C1 segment of cervical spinal cord (tissue), 14 donors: ENCODE measurements at places on chromosomes 5 and 9.

DNA sequence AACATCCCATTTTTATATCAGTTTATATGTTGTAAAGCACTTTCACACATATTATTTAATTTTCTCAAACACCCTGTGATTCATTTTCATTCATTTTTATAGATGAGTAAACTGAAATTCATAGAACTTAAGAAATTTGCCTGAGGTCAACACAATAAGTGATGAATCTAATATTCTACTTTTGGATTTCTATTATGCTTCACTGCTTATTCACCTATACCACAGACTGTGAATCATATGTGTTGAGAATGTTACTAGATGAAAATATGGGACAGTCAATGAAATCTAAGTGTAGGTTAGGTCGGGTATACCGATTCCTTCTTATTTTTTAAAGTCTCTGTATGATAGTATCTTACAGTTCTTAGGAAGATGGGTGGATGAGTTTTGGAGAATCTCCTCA lies 24.8 kb downstream of the CDC37L1 start:
- no peak for DNase-seq

DNA sequence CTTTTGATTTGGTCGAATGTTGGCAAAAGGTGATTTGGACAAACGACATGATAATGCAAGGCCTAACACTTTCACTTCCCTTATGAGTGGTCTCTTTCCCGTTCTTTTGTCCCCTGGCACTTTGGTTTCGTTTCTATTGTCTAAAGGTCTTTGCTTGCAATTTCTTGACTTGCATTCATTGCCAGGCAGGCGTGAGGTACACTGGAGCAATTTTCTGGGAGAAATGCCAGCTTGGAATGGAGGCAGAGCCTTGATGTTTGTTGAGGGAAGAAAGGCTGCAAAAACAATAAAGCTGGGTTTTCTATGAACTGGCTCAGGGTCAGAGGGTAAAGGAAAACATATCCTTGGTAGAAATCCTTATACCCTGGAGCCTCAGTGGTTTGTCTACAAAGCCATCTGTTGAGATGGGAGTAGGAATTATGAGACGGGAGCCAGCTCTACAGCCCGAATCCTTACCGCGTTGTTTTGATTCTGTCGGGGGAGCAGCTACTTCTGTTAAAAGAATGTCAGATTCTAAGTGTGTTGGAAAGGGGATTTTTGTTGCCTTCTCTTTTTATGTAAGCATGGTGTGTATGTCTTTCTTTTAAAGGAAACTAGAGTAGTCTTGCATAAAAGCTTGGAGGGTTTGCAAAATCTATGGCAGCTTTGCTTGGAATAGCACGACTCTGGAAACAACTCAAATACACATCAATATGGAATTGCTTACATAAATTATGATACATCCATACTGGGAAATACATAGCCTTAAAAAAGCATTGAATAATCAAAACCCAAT lies 158.9 kb downstream of the RMI1 start:
- peak; percentile 40 for DNase-seq

GRCh38 chr5:20353499-20353898 lies 365.5 kb upstream of the CDH18 start:
- DNase-seq, result no peak

DNA sequence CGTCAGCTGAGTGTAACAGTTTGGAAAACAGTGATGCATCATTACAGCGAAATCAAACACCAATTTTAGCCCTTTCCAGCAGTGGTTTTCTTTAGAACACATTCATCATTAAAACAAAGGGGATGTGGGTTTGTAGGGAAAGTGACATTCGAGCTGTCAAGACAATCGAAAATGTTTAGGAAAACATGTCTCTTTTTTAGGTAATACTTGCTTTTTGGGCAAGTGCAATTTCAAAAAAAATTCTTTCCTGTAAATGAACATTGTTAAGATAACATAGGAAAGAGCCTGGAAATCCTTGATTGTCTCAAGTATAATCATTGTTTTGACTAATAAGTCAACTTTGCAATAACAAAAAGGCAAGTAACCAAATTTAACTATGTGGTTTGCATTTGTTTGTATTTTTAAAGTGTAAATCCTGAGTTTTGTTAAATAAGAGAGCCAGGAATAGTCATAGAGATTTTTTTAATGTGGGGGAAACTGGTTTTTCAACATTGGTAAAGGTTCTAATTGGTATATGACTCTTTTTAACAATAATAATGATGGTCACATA lies 182.5 kb downstream of the TTLL11 start:
- no peak for DNase-seq

DNA sequence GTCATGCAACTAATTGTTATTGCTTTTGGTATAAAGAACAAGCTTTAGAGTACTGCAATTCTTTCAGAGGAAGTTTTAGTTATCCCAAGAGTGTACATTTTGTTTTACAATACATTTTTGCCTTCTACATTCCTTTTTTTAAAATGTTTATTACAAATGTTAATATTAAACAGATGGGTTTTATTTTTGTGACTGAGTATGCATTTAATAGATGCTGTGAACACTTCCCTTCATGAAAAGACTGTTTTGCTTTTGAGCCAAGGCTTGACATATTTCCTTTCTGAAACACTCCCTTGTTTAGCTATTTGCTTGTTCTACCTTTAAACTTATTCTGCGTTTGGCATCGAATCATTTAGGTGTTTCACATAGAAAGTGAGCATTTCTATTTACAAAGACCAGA lies 14.8 kb upstream of the ZNF474 start:
- DNase-seq, result no peak

- no peak for DNase-seq
Observed at GRCh38 chr5:112576298-112576925, 157.3 kb upstream of the EPB41L4A start.

DNA sequence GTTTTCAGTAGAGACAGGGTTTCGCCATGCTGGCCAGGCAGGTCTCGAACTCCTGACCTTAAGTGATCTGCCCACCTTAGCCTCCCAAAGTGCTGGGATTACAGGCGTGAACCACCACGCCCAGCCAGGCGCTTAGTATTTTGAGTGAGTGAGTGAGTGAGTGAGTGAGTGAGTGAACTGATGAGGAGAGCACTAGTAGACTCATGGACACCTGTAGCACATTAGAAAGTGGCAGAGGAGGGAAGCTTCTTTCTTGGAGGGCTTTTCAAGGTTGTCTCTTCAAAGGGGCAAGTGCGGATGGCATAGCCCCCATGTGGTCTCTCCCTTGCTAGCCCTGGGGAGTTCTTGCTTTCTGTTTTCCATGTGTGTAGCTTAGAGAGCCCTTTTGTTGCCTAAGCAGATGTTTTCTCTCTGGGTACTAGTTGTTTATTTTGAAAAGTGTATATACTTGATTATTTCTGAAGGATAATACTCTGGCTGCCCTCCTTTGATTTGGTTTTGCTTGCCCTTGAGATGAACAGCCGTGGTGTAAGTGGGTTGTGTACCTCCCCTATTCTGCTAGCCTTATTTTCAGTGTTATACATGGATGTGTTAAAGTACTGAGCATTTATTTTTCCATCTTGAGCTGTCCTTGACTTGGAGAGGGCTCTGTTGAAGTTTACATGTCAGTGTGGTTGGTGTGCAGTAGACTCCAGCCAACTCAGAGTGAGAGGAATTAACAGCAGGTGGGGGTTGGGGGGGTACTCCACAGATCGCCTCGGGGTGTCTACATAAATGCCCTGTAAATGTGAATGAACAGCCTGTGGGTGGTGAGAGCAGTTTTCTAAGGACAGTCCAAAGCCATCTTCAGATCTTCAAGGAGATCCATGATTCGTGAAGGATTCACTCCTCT lies 35.5 kb downstream of the PRRC2B start:
- DNase-seq, result no peak

- no peak for DNase-seq
Observed at GRCh38 chr9:24590432-24590831, 44.7 kb upstream of the IZUMO3 start.

DNA sequence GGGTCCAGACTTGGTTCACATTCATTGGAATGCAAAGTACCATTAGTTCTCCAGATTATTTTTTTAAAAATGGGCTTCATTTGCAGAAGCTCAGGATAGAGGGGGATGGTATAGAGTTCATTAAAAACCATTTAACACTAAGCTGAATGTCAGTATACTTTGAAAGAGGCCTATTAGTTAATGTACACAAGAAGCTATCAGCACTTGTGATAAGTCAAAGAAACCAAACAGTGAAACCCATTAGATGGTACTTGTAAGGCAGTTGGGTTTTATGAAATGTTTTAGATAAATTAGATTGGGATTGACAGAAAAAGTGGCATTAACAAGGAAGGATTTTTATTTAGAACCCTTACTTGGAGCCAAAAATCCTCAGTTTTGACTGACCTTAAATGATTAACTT lies 229.2 kb upstream of the MPDZ start:
- DNase-seq, result no peak

DNA sequence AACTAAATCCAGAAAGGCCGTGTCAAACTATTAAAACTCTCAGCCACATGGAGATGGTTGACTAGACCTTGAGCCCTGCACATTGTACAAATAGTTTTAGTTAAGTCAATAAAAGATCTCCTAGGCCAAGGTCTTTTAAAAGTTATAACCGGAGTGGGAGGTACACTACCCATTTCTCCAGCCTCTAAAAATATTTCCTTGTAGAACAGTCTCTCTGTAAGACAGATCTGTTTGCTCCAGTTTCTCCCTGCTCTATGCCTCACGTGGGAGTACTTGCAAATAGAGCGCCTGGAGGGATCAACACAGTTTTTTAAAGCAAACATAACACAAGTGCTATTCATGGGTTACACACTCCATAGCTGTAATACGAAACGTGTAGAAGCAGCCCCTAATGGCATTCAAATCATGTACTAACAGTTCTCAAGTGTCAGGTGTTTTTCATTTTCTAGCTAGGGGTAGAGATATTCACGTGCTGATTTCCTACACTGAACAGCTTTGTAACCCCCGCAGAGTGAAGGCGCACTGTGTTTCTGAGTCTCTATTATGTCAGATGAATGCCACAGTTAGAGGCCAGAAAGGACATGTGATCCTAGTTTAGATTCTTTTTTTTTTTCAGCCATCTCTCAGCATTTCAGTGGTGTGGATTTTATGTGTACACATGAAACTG lies 703.4 kb upstream of the GRAMD2B start:
- no peak for DNase-seq

- DNase-seq, result no peak
Observed at GRCh38 chr5:126171916-126172315, 251.3 kb upstream of the GRAMD2B start.

- DNase-seq, result no peak
Observed at GRCh38 chr9:134466869-134467616, 140.8 kb downstream of the RXRA start.

DNA sequence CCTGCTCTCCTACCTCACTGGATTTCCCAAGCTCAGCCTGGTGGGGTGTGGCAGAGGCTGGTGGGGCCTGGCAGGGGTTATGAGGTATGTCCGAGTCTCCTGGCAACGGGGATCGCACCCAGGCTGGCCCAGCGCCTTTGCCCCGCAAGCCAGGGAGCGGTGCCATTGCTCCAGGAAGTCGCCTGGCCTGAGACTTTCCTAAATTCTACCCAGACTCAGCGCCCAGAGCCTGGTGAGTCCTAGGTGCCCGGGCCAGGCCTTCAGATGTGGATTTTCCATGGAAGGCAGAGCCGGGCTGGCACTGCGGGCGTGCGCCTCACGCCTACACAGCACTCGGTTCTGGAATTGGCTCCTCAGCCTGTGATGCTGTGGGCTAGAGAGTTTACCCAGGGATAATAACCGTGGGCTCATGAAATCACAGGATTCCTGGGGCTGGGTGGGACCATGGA lies 155.4 kb upstream of the COL5A1 start:
- no peak for DNase-seq

DNA sequence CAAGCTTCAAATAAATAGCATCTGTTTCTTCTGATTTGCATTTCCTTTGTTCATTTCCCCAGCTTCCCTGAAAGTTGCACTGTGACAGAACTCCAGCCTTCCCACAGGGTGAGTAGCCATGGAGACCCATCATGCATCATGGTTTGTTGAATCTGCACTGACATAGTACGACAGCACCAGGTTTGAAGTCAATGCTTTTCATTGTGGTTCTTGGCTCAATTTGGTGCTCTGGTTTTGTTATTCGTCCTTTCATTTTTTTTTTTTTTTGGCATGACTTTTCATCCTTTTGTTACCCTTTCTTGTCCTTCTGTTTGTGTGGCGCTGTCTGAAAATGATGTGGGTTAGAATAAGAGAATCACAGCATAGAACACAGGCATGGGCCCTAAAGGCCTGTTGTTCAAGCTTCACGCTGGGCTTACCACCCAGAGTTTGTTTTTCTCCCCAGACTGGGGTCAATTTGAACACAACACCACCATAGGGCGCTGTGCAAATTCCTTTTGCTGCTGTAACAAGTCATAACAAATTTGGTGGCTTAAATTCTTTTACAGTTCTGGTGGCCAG lies 206.2 kb upstream of the CDH10 start:
- no peak for DNase-seq
